Sigmoid colon (tissue), 7 donors: ENCODE measurements at places on chromosomes 2 and 18. TPM values are rescaled to one million over a fixed set of nuclear protein-coding genes. Genes with fewer than 3 reads are reported as not detected.
A peak's percentile ranks its signal among the peaks of the same experiment; 100 is the strongest.

- DNase-seq, result peak; percentile 49
These were observed 153.2 kb downstream of the HDAC4 start for GRCh38 chr2:239247401-239248245.

- DNase-seq, result no peak
These were observed 5.8 kb upstream of the ONECUT2 start for GRCh38 chr18:57429167-57430078.

- DNase-seq, result no peak
These were observed 107.6 kb downstream of the HAUS1 start for GRCh38 chr18:46211816-46212215.

- peak; percentile 45 for DNase-seq
These were observed 157.3 kb downstream of the DYSF start for GRCh38 chr2:71610671-71611070.

GAREM2 gene
- 11.6 TPM for polyA plus RNA-seq

DSG1 gene
- not detected for polyA plus RNA-seq
